GM12865 (cell line): ENCODE measurements at places on chromosomes 6 and 20.

GRCh38 chr6:166056637-166057036 is 111.0 kb downstream of the TBXT start:
- DNase-seq: no peak

- DNase-seq: no peak
Observed at GRCh38 chr20:58173930-58174707, 54.3 kb downstream of the ANKRD60 start.

GRCh38 chr20:17710379-17711266 is 10.9 kb downstream of the BANF2 start:
- no peak for DNase-seq

DNA sequence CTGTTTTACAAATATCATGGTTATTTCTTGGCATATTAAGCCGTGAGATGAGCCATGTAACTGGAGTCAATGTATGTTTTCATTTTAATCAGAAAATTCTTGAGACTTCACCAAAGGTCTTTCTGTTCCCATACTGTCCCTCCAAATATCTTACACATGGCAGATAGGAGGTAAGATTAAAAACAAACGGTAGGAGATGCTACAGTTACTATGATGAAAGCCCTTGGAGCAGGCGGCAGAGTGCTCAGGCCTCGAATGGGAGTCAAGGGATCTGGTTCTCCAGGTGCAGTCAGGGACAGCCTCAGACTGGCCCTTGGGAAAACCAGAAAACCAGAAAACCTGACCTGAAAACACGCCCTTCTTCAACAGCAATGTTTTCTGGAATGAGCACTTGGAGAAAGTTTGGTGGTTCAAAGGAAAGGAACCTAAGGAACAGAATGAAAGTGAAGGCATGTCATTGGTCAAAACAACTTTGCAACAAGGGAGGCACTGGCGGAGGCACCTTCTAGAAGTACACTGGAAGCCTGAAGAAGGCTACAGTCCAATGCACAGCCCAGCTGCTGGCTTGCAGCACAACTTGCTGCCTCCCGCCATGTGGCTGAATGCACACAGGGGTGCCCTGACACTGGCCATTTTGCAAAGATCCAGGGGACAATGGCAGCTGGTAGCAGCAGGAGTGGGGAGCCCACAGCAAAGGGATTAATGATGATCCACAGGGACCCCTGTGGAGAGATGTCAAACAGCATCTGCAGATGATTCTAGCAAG is 17.4 kb upstream of the FOXO3 start:
- DNase-seq: no peak

GRCh38 chr6:105482227-105482844 is 79.5 kb upstream of the PREP start:
- peak; percentile 53 for DNase-seq

DNA sequence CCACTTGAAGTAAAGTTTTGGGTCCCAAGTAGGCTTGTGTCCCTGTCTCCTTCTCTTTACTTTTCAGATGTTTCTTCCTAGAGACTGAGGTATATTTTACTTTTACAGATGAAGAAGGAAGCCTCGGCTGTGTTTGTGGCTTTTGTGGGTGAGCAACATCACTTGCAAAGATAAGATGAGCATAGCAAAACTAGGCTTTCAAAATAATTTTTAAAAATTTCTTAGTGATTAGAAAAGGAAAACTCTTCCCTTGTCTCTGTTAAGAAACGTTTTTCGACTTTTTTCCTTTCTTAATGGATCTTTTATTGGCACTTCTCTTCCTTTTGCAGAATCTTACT is 7.6 kb downstream of the PTPN1 start:
- DNase-seq: no peak

- peak; percentile 91 for DNase-seq
Observed at GRCh38 chr20:57473246-57474048, 51.5 kb downstream of the CTCFL start.

- DNase-seq: no peak
Observed at GRCh38 chr6:157239671-157240058, 83.7 kb downstream of the TMEM242 start.

DNA sequence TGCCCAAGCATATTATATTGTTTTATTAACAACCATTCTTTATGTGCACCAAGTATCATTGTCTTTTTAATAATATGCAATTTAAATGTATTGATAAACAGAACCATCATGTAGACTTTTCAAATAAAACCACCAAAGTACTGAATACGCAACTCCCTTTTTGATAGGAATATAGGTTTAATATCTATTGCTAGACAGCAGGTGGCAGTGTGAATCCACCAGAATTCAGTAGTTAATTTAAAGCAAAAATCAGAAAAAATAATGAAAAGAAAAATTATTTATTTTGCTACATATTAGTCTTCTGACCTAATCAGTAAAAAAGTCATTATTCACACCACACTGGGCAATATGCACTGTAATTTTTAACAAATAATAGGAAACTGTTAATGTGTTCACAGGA is 143.7 kb downstream of the KLHL32 start:
- DNase-seq: peak; percentile 41

- peak; percentile 73 for DNase-seq
Observed at GRCh38 chr6:52210227-52210626, 24.1 kb downstream of the IL17A start.

GRCh38 chr6:21594416-21595281 is 1.1 kb downstream of the SOX4 start:
- DNase-seq: peak; percentile 75

GRCh38 chr20:3842348-3842930 is 4.2 kb upstream of the MAVS start:
- no peak for DNase-seq

- DNase-seq: no peak
Observed at GRCh38 chr6:6870921-6871320, 236.8 kb upstream of the RREB1 start.

DNA sequence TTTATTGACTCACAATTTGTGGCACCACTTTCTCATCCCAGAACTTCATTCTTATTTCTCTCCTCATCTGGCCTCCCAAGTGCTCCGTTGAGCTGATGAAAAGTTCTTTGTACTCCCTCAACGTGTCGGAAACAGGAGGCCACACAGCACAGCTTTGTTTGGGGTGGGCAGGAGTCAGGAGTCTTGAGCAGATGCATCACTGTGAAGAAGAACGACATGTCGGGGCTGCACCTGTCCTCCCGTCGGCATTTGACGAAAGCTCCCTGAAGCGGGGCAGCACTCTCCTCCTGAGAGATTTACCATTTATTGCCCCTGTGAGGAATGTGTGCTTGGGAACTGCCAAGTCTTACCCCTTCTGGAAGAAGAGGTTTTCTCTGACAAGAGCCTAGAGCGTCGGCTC is 28.1 kb downstream of the TAF8 start:
- no peak for DNase-seq

GRCh38 chr6:31386977-31387376 is 16.4 kb upstream of the MICA start:
- DNase-seq: peak; percentile 15

GRCh38 chr6:12116264-12116800 is 104.2 kb downstream of the HIVEP1 start:
- DNase-seq: peak; percentile 58

GRCh38 chr6:157019115-157019641 is 242.0 kb downstream of the ARID1B start:
- DNase-seq: peak; percentile 38

GRCh38 chr6:104548297-104548696 is 311.4 kb downstream of the HACE1 start:
- no peak for DNase-seq

GRCh38 chr6:147166360-147166944 is 37.8 kb upstream of the STXBP5 start:
- DNase-seq: no peak

DNA sequence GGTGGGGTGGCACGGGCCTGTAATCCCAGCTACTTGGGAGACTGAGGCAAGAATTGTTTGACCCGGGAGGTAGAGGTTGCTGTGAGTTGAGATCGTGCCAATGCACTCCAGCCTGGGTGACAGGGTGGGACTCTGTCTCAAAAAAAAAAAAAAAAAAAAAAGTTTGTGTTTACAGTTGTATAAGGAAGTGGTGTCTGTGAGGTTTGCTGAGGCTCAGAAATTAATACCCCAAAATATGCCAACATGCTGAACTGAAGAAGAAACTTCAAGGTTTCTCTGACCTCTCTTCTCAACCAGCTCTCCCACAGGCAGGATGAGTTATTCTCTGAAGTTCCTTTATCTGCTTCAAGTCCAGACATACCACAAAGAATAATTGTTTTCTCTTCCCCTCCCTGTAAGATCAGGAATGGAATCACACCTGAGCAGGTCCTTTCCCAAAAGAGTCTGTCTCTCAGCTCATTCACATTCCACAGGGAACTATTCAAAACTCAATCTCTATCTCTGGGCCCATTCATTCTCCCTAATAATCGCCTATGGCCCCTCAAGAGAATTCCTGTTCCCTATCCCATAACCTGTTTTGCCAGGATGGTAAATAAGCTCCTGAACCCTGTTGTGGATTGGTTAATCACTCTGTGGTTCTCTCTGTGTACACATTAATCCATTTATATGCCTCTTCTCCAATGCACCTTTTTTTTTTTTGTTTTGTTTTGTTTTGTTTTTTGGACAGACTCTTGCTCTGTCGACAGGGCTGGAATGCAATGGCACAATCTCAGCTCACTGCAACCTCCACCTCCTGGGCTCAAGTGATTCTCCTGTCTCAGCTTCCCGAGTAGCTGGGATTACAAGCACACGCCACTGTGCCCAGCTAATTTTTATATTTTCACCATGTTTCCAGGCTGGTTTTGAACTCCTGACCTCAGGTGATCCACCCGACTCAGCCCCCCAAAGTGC is 17.4 kb upstream of the KIFC1 start:
- no peak for DNase-seq

- no peak for DNase-seq
Observed at GRCh38 chr6:28078050-28078449, 2.3 kb upstream of the ZNF165 start.

DNA sequence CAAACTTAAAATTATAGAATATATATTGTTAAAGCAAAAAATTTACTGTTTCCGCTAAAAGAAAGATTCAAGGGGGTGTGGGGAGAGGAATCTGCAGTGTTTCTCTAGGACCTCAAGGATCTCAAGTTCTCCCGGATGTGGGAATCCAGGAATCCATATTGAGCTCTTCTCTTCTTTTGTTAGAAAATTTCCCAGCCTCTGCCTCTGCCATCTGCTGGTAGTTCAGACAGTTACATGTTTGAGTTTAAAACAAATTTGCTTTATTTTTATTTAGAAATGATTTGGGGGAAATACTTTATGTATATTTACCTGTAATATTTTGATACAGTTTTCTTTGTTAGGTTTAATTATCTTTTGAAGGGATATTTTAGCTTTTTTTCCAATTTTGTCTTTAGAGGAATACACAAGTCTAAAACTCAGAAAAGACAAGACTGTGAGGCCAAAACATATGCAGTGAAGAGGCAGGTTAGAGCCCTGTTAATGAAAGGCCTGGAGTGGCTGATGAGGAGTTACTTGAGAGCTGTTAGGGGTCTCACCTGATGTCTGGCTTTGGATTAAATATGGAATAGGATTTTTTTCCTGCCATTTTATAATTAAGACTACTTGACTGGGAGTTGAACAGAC is 268.8 kb downstream of the ARID1B start:
- no peak for DNase-seq

DNA sequence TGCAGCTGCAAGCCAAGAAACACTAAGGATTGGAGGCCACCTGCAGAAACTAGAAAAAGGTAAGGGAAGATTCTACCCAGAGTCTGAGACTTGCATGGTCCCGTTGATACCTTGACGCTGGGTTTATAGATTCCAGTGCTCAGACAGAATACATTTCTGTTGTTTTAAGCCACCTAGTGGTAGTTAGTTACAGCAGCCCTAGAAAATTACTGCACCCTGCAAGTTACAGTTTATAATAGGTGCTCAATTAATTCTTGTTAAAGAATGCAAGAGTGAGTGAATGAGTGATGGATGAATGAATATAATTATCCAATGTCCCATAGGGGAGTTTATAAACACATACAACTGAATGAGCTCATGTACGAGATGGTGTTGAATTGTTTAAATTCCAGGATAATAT is 453.1 kb upstream of the SLC35B3 start:
- DNase-seq: peak; percentile 15

GRCh38 chr6:35027807-35028206 is 113.3 kb downstream of the TCP11 start:
- DNase-seq: no peak

GRCh38 chr6:131900231-131900630 is 50.9 kb downstream of the CCN2 start:
- no peak for DNase-seq

- DNase-seq: no peak
Observed at GRCh38 chr6:48199499-48199898, 88.5 kb upstream of the PTCHD4 start.

DNA sequence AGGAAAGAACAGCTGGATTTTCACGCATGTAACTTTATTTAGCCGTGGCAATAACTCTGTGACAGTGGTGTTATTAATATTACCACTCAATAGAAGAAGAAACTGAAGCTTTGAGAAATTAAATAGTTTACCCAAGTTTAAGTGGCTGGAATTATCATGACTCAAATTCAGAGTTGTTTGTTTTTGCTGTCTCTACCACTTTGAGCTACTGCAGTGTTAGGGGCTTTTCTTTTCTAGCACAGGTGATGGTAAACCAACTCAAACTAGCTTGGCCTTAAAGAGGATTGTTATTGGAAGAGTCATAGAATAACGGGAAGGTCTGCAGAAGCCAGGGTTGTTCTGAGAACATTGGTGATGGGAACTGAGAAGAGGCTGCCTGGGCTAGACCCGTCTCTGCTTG is 66.0 kb upstream of the PREP start:
- DNase-seq: no peak

GRCh38 chr6:45880676-45881075 is 135.0 kb downstream of the CLIC5 start:
- DNase-seq: no peak

DNA sequence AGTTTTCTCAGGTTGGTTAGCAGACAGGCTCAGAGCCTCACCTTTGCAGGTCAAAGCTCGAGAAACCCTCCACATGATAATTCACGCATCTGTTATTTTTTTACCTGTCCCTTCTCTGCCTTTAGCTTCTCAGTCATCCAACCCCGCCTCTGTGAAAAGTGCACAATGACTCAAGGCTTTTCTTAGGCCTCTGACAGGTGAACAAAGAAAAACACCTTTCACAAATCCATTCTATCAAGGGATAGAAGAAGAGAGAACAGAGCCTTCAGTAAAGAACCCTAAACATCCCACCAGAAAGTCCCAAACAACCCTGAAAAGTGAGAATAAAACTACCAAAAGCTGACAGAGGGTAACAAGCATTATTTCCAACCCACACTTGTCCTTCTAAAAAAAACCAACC is 178.2 kb downstream of the GJA10 start:
- peak; percentile 5 for DNase-seq

GRCh38 chr6:138785980-138786379 is 9.9 kb upstream of the ECT2L start:
- DNase-seq: no peak

- DNase-seq: no peak
Observed at GRCh38 chr6:111996144-111996865, 57.6 kb upstream of the CCN6 start.
